Activated T-helper 1 cell treated with anti-CD3 and anti-CD28 coated beads, Interleukin-2, amount 50 U/mL, for 16 hours (primary cell): ENCODE measurements at places on chromosomes 7 and 10.

- no peak for DNase-seq
These were observed 3.0 kb downstream of the CLRN3 start for GRCh38 chr10:127889605-127890195.

- DNase-seq: no peak
These were observed 899.3 kb downstream of the SORCS3 start for GRCh38 chr10:105540381-105540780.

- DNase-seq: no peak
These were observed 24.1 kb upstream of the SEMA3A start for GRCh38 chr7:84218681-84219080.

- no peak for DNase-seq
These were observed 1078.9 kb downstream of the NRG3 start for GRCh38 chr10:82953909-82954308.

- no peak for DNase-seq
These were observed 303.4 kb downstream of the PCLO start for GRCh38 chr7:82859106-82859850.

- DNase-seq: no peak
These were observed 32.3 kb downstream of the CDK1 start for GRCh38 chr10:60810437-60811182.

DNA sequence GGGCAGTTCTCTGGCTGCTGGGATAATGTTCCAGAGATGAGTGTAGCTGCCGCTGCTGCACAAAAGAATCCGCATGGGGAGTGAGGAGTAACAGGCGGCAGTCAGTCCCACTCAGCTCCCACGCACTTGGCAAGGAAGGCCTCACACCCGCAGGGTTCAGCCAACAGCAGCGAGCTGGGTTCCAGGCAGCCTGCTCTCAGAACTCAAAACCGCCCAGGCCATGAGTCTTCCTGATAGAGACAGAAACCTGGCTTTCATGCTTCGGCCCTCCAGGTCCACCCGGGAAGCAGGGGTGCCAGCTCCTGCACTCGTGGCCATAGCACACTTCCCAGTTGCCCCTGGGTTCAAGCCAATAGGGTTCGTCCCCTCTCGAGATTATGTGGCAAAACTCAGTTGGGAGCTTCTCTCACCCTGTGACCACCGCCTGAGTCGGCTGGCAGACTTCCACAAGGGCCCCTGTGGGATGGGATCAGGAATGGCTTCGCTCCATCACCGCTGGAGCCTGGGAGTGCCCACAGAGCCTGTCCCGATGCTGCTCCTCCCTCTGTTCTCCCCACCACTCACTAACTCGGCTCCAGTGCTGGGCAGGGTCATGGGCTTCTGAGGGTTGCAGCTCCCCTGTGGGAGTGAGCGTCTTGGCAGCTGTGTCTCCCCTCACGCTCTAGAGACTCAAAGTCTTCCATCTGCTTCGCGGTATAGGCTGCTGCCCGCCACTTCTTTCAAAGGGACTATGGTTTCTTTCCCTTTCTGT is 20.6 kb downstream of the CLRN3 start:
- no peak for DNase-seq

- DNase-seq: no peak
These were observed 40.9 kb downstream of the NUDCD3 start for GRCh38 chr7:44449584-44449928.
